Muscle of leg (tissue), 16 donors: ENCODE measurements at places on chromosomes 13 and 19.
A peak's percentile ranks its signal among the peaks of the same experiment; 100 is the strongest.

DNA sequence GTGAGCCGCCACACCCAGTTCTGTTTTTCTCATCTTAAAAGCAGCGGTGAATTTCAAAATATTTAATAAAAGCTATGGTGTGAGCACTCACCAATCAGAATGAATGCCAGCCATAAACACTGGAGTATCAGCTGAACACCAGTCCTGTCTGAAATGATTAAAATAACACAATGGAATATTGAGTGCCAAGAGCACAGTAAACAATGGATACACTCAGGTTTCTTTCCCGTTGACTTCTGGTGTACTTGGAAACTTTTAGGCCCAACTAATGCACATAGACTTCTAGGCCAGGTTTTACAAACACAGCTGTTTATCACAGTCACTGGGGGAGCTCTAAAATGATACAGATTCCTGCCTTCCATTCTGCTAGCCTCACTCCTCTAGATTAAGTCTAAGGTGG is 68.3 kb downstream of the SLC6A16 start:
- DNase-seq: peak; percentile 18

GRCh38 chr13:92513672-92514071 is 712.9 kb upstream of the GPC6 start:
- DNase-seq: no peak

- peak; percentile 44 for DNase-seq
Observed at GRCh38 chr19:51501594-51502263, at the start of gene SIGLEC12. SIGLEC12 (minus strand) TSS chr19:51501800; CDS start chr19:51501733, 67 bp downstream.

DNA sequence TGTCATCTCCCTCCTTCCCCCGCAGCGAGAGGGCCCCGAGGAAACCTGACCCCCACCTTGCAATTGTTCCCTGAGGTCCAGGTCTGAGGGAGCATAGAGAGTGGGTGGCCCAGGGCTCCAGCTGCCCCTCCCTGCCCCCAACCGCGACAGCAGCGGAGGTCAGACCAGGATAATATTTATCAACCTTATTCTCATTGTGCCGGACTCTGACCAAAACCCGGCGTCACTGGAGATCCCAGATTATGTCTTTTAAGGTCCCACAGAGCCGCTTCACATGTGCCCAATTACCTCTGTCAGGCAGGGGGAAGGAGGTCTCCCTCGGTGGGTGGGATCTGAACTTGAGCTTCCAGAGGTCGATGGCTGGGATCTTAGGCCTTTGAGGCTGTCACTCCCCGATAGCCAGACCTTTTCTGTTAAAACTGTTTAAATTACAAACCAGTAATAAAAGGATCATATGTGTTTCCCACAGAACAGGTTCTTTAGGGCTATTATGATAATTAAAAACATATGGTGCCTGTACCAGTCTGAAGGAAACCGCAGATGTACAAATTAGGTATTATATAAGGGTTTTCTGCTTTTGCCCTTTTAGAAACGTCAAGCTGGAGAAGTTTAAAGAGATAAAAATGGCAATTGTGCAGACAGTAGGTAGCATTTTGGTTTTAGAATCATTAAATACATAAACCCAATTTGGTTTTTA is 195.5 kb downstream of the ZNF536 start:
- DNase-seq: no peak

DNA sequence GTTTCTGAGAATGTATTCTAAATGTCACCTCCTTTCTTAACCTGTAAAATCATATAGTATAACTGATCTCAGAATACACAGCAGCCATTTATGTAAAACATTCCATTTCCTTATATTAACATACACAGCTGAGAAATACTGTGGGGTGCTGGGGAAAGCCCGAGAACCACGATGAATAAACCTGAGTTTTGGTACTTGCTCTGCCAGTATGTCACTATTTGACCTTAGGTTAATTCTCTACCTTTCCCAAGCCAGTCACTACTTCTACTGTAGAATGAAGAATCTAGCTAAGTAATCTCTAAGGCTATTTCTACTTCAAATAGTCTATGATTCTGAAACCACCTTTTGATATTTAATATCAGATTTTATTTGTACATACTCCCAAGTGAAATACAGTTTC is 173.7 kb downstream of the TBC1D4 start:
- DNase-seq: no peak

DNA sequence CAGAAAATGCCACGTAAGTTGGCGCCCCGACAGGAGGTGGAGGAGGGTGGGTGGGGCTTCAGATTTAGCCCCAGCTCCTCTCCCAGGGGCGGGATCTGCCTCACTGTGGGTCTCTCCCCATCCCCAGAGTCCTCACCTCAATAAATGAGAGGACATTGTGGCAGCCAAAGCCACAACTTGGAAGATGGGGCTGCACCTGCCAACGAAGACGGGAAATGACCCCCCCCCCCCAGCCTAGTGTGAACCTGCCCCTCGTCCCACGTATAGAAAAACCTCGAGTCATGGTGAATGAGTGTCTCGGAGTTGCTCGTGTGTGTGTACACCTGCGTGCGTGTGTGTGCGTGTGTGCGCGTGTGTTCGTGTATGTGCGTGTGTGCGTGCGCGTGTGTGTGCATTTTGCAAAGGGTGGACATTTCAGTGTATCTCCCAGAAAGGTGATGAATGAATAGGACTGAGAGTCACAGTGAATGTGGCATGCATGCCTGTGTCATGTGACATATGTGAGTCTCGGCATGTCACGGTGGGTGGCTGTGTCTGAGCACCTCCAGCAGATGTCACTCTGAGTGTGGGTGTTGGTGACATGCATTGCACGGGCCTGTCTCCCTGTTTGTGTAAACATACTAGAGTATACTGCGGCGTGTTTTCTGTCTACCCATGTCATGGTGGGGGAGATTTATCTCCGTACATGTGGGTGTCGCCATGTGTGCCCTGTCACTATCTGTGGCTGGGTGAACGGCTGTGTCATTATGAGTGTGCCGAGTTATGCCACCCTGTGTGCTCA is 1.5 kb upstream of the TRAPPC5 start:
- no peak for DNase-seq
